Kidney tubule cell (primary cell): ENCODE measurements at places on chromosomes 11 and 22.

GRCh38 chr11:58963551-58964104, 24.3 kb downstream of the GLYATL1 start:
- DNase-seq = peak; percentile 87

DNA sequence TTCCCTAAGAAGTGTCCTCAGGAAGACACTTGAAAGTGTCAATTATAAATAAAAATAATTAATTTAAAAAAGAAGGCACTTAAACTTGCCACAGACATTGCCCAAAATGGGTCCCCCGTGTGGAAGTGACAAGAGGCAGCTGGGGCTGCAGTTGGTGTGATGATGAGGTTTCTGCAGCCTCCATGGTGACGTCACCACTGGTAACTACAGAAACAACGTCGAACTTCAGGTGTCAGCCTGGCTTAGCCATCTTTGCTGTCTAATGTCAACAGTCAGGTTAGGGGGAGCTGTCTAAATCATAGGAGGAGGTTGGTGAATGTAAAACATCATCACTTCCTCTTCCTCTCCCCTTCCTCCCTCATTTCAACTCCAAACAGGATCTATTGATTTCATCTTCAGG, 328.6 kb downstream of the MN1 start:
- peak; percentile 23 for DNase-seq

DNA sequence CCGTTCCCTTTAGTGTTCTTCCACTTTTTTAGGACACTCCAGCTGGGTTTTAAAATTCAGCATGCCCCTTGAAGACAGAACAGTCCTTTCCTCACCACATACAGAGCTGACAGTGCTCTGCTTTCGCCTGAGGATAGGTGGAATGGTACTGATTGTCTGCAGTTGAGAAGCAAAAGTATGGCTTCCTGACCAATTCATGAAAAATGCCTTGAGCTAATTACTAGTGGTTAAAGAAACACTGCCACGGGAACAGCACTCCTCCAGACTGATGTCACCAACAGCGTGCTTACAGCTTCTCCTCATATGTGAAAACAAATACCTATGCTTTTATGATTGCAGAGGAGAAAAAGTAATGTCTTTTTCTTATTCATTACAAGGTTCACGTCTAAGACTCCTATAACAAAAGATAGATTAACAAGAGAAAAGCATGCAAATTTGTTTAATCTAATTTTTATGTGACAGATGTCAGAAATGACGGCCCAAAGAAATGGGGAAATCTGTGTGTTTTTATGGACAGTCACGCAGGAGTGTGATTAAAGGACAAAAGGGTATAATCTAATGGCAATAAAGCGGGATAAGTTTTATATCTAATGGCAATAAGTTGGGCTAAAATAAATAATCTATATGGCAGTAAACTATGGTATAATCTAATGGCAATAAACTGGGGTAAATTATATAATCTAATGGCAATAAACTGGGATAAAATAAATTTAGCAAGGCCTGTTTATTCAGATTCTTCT, 123.4 kb upstream of the ARHGAP42 start:
- DNase-seq = peak; percentile 27

DNA sequence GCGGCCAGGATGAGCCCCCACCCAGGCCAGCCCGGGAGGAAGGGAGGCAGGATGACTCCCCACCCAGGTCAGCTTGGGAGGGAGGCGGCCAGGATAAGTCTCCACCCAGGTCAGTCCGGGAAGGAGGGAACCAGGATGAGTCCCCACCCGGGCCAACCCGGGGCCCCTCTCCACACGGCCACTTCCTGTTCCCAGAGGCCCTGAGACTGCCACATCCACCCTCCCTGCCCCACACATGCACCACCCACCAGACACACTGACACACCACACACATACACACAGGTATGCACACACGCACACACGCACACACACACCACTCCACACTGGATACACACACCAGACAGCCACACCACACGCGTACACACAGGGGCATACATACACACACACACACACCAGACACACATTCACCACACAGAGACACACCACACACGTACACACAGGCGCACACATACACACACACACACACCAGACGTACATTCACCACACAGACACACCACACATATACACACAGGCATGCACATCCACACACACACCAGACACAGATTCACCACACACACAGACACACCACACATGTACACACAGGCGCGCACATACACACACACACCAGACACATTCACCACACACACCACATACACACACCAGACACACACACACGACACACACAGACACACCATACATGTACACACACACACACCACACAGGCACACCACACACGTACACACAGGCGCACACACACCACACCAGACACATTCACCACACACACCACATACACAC, 84.9 kb upstream of the PRR5 start:
- DNase-seq = no peak

DNA sequence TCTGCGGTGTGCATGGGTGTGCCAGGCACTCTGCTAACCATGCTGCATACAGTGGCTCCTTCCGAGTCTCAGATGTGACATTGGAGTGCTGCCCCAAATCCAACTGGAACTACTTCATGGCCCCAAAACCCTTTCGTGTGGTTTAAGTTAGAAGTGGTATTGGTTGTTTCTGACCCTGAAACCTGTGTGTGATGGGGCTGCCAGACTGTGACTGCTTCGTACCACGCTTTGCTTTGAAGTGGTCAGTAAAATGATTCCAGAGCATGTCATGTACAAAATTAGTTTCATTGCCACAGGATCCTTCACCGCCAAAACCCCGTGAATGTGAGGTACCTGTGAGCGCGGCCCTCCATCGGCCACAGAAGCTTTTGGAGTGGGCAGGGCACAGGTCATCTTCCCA, 142.2 kb downstream of the WNT7B start:
- DNase-seq = no peak

DNA sequence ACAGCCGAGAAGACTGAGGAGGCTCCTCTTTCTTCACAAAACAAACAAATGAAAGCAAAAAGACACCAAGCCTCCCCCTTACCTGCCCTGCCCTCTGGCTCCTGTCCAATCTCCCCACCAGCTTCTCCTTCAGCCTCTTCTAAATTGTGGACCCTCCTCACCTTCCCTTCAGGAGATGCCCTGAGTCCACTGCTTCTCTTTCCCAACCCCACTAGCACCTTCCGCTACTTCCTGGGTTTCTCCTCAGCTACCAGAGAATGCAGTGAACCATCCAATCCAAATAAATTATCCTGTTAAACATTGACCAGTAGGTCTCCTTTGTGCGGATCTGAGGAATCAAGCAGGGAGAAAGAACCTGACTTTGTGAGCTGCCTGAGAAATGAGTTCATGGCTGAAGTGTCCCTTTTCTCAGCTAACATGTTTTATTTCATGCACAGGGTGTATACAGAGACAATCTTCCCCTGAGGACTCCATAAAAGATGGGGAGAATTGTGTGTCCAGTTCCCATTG, 63.2 kb upstream of the VPREB1 start:
- peak; percentile 87 for DNase-seq

DNA sequence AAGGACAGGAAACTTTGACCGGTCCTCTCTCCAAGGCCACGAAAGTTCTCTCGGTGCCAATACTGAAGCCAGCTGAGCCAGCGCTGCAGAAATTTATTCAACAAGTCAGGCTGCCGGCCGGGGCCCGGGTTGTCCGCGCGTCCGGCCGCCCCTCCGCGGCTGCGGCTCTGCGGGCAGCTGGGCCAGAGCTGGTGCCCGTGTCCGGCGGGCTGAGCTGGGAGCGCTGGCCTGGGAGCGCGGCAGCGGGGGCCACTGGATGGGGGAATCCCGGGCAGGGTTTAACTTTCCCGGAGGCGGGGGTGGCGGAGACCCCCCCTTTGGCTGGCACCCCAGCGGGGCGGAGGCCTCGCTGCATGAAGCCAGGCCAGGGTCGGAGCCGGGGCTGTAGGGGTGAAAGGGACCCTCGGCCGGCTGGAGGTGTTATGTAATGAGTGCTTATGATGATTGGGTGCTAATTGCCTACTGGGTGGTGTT, 12.3 kb upstream of the CACNA1I start:
- DNase-seq = no peak

- DNase-seq = peak; percentile 87
Observed at GRCh38 chr22:41380993-41381328, 781 bp upstream of the TEF start.

- peak; percentile 76 for DNase-seq
Observed at GRCh38 chr11:119323532-119324033, 6.7 kb upstream of the MCAM start.

DNA sequence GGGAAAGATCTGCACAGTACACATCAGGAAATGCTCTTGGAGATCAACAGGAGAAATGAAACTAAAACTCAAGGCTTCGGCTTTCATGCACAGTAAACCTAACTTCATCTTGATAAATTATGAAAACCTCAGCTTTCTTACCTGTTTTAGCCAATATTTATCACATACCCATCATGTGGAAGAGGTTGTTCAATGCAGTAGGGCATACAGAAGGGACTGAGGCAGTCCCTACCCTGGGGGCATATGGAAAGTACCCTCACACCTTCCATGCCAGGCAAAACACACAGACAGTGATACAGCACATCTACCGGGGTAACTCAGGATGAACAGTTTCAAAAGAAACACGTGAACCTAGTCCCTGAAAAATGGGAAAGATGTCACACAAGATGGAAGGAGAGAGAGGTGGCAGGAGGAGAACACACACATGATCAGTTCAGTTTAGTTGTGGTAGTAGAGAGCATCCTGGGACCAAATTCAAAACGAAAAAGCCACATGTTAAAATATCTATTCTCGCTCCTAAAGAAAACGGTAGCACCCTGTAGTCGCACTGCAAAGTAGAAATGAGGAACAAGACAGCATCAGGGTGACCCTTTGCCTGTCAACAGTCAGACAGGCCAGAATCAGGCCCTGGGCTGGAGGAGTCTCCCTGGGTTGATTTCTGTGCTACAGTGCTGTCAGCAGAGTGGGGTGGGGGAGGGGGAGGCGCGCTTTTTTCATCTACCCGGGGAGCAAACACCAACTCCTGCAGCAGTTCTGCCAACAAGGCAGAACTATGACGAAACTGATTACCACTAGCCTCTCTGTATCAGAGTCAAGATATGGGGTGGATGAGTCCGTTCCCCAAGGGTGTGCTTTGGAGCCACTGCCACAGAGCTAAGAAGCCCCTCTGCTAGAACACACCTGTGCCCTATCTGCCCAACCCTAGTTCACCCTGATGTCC, 1.3 kb downstream of the HIRA start:
- peak; percentile 22 for DNase-seq

- no peak for DNase-seq
Observed at GRCh38 chr11:120027546-120028180, 110.2 kb downstream of the TRIM29 start.

- DNase-seq = no peak
Observed at GRCh38 chr11:46597609-46598219, 3.9 kb upstream of the AMBRA1 start.

GRCh38 chr22:25775531-25775930, 33.5 kb downstream of the MYO18B start:
- DNase-seq = peak; percentile 66

DNA sequence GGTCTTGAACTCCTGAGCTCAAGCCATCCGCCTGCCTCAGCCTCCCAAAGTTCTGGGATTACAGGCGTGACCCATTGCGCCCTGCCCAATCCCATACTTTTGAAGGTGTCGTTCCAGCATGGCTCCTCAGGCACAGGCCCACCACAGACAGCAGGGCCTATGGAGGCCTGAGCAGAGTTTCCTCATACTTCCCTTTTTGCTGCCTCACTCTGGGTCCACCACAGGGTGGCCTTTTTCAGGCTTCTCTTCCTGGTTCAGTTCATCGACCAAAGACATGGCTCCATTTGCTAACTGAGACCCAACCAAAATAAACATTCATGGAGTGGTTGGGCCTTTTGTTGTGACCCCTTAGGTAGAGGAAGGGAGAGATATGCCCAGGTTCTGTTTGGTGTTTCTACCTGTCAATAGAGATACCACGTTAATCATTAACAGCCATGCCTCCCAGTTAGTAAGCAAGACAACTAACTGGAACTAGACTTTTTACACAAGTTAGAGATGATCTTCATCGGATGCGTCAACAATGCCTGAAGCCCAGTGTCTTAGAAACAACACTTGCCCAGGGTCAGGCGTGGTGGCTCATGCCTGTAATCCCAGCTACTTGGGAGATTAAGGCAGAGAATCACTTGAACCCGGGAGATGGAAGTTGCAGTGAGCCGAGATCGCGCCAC, 35.1 kb downstream of the TRIOBP start:
- peak; percentile 66 for DNase-seq

GRCh38 chr11:129739339-129739738, 76.3 kb upstream of the TMEM45B start:
- no peak for DNase-seq

DNA sequence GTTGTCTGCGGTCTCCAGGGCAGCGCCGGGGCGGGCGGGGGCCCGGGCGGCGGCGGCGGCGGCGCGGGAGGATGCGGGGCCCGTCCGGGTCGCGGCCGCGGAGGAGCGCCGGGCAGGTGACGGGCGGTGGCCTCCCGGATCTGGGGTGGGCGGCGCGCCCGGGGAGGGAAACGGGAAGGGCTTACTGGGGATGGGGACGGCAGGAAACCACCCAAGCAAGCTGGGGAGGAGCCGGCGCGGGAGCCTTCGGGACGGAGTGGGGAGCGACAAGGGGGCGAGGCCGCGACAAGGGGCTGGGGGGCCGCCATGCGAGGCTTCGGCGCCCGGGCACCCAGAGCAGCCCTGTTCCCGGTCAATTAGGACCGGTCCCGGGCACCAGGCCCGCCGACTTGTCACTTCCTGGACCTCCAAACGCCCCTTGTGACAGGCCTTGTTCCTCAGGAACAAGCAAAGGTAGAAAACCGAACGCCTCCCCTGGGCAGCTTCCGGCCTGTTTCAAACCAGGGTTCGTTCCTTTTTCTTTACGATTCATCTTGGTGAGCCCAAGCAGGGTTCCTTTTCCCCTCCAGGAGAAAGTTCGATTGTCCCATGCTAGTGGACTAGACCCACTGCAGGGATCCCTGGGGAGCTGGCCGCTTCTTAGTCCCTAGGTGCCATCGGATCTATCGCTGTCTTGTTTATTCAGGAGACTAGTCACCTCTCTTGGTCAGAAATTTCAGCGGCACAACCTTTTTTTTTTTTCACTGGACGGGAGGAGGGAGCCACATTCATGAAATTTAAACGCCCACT, 492 bp downstream of the JHY start:
- peak; percentile 76 for DNase-seq

- peak; percentile 92 for DNase-seq
Observed at GRCh38 chr11:6353367-6353987, 33.2 kb upstream of the CAVIN3 start.

DNA sequence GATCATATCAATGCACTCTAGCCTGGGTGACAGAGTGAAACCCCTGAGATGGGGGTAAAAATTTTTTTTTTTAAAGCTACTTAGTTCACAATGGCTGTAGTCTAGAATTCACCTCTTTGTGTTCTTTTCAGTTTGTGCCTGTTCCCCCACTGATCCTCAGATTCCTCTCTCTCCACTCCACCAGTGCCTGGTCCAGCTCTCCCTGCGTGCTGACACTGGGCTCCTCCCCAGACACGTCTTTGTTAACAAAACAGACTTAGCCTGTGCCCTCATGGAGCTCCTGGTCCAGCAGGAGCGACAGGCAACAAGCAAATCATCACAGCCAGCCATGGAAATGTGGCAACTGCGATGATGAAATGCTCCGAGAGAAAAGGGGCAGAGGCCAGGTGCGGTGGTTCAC, 34.0 kb downstream of the IFT27 start:
- no peak for DNase-seq

GRCh38 chr11:76493626-76494539, 49.1 kb downstream of the EMSY start:
- DNase-seq = no peak

- DNase-seq = peak; percentile 78
Observed at GRCh38 chr11:127651888-127652221, 651.3 kb upstream of the KIRREL3 start.
